ENCODE measurements at places on chromosomes 4 and X.
A peak's percentile ranks its signal among the peaks of the same experiment; 100 is the strongest.

- no peak for DNase-seq
These were observed 38.6 kb downstream of the ALG13 start for GRCh38 chrX:111719426-111720210.

DNA sequence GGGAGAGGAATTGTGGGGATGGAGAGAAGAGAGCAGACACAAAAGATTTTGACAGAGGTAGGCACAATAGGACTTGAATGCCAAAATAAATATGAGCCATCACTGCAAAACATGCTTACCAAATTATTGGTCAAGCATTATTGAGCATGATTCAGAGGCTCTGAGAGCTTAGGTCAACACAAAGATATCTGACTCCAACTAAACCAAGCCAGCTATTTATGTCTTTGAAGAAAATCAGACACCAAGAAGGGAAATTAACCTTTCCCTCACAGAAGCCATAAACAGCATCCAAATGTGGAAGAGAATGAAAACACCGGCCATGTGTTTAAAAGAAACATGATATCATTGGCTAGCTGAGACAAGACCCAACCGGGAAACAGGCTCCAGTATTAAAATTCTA, 323.2 kb downstream of the RAB28 start:
- no peak for DNase-seq

GRCh38 chrX:65480960-65481359, 53.6 kb downstream of the LAS1L start:
- DNase-seq = no peak

GRCh38 chrX:110021258-110022022, 18.5 kb downstream of the TMEM164 start:
- no peak for DNase-seq

DNA sequence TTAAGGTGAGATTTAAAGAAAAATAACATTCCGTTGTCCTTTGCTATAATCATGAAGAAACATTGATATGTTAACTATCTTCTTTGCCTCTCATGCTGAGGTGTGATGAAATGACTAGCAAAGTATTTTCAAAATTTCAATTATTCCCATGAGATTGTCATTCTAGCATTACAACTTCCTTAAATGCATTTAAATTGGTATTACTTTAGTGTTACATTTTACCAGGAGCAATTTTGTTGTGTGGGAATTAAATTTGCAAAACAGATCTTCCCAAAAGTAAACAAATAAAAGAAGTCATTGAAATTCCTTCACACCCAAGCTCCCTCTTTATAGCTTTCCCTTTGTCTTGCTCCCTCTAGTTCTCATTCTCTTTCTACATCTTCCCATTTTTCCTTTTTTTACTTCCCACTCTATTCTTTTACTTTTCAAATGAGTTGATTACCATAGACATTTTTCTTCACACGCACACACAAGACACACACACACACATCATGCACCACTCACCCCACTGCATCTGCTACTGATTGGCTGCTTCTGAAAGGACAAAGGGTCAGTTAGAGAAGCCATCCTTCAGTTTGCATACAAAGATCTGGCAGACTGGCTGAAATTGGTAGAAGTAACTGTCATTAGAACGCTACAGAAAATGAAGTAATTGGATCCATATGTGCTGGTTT, 10.0 kb upstream of the APELA start:
- no peak for DNase-seq

DNA sequence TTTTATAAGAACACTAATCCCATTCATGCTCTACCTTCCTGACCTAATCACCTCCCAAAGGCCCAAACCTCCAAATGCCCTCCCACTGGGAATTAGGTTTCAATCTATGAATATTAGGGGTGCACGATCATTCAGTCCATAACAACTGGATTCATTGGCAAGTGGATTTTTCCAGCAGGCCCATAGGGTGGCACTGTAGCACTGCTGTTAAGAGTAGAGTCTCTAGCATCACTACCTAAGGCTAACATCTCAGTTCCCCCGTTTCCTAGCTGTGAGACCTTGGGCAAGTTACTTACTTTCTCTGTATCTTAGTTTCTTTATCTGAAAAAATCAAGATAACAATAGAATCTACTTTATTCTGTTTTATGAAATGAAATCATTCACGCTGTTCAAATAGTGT, 315.8 kb downstream of the STIM2 start:
- DNase-seq = no peak

GRCh38 chr4:140635606-140636005, 66.8 kb upstream of the UCP1 start:
- DNase-seq = no peak

GRCh38 chrX:150482537-150483206, 85.7 kb upstream of the MTM1 start:
- no peak for DNase-seq

- no peak for DNase-seq
These were observed 410.4 kb upstream of the TRAM1L1 start for GRCh38 chr4:117495802-117496201.

- no peak for DNase-seq
These were observed 26.4 kb downstream of the MORC4 start for GRCh38 chrX:106973433-106974149.

- DNase-seq = no peak
These were observed 568.6 kb upstream of the BOD1L1 start for GRCh38 chr4:14196131-14196530.

DNA sequence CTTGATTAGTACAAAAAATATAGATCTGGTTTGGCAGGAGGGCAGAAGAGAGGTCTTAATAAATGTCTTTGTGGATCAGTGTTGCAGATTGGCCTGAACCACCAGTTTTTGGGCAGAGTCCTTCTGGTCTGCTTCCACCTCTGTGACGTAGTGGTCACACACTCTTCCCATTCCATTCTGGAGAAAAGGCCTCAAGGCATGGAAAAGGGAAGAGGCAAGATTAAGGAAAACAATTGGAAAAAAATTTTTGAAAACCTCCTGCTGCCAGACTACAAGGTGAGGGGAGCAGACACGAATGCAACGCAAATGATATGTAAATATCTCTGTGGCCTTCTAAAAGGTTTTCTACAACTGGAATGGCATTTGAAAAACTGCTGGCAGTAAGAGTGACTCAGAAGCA, 24.3 kb upstream of the FAM47C start:
- no peak for DNase-seq

DNA sequence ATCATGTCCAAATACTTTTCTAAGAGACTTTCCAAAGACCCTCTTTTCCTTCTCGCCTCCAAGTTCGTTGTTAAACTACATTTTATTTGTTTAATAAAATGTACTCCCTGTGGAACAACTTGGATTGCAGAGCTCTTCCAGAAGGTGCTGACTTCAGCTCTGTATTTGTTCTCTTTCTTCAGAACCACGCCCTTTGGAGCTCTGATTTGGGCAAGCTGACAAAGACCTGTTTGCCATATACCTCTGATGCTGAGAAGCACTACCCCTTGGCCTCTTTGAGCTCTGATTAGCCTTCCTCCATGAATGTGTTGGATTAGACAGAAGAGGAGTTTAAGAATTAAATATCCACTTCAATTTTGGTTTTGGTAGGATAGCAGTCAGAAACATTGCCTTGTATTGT, 815.1 kb upstream of the POU3F4 start:
- DNase-seq = no peak

DNA sequence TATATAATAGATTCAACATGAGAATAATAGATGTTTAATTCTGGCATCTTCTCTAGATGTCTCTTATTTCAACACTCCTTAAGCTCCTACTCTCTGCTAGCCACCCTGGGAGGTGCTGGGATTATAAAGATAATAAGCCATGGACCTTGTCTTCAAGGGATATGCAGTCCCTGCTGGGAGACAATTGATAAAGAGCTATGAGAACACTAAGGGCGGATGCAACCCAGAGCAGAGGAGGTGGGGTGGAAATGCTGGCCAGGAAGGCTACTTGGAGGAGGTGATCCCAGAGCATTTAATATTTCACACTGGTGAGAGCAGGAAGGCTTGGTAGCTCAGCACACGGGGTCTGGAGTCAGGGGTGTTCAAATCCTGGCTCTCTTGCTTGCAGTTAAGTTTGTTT, 18.3 kb upstream of the PGRMC2 start:
- DNase-seq = no peak

DNA sequence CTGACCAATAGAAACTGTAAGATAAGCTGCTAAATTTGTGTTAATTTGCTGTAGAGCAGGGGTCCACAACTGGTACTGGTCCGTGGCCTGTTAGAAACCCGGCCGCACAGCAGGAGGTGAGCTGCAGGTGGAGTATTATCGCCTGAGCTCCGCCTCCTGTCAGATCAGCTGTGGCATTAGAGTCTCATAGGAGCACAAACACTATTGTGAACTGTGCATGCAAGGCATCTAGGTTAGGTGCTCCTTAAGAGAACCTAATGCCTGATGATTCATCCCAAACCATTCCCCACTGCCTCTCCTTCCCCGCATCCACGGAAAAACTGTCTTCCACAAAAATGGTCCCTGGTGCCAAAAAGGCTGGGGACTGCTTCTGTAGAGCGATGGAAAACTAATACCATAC, 19.7 kb downstream of the FBXW7 start:
- DNase-seq = no peak

- no peak for DNase-seq
These were observed 33.9 kb downstream of the BMPR1B start for GRCh38 chr4:94791701-94792100.

GRCh38 chr4:38193236-38193863, 233.2 kb downstream of the PTTG2 start:
- DNase-seq = no peak

- DNase-seq = no peak
These were observed 13.3 kb downstream of the UBA6 start for GRCh38 chr4:67687636-67688035.

DNA sequence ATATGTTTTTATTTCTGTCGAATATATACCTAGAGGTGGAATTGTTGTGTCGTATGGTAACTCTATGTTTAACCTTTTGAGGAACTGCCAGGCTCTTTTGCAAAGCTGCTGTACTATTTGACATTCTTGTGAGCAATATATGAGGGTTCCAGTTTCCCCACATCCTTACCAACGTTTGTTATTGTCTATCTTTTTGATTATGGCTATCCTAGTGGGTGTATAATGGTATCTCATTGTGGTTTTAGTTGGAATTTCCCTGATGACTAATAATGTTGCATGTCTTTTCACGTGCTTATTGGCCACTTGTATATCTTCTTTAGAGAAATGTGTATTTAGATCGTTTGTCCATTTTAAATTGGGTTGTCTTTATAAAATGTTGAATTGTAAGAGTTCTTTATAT, 24.5 kb downstream of the REPS2 start:
- DNase-seq = no peak

DNA sequence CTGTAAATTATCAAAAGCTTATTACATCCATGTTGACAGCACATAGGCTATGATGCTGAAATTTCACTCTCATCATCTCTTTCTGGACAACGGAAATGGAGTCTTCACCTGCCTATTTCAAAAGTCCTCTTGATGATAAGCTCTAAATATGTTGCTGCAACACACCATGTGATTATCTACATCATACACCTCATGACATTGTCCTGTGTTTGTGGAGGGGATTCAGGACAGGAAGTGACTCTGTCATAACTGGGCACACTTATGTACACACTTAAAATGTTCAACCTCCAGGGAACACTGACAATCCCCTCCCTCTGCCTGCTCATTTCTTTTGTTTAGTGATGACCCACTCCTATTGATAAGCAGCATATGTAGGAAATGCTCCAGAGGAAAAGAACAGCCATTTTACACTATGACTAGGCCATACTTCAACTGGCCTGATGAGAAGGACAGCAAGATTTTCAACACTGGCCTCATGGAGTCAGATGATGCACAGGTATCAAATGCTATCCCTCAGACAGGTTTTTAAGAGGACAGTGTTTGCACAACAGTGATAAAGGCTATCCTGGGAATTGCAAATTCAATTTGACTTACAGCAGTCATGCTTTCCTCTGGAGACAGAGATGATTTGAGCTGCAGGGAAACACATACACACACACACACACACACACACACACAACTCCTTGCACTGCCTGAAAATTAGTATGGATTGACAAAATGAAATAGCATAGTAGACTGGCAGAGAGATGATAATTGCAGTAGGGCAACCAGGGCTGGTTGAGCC, 163.3 kb upstream of the RASGEF1B start:
- DNase-seq = no peak

DNA sequence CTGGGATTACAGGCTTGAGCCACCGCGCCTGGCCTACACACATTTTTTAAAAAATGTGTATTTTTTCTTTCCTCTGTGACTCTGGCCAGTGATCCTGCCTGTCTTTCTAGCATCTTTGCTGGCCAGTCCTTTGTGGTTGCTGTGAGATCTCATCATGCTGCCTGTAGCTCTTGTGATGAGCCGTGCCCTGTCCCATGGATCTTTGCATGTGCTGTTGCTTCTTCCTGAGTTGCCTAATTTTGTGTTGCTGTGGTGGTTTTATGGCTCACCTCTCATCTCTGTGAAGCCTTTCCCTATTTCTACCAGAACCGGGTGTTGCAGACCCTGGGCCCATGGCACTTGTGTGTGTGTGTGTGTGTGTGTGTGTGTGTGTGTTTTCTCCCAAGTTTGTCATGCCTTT, 8.3 kb downstream of the NSD2 start:
- no peak for DNase-seq

GRCh38 chr4:104491481-104492182, 3.1 kb downstream of the CXXC4 start:
- DNase-seq = peak; percentile 62

GRCh38 chr4:87819281-87819919, 13.4 kb upstream of the MEPE start:
- DNase-seq = no peak

GRCh38 chr4:82043081-82043808, 330.5 kb downstream of the HNRNPD start:
- DNase-seq = no peak

- DNase-seq = peak; percentile 57
These were observed 22.6 kb upstream of the RBBP7 start for GRCh38 chrX:16892504-16893362.

DNA sequence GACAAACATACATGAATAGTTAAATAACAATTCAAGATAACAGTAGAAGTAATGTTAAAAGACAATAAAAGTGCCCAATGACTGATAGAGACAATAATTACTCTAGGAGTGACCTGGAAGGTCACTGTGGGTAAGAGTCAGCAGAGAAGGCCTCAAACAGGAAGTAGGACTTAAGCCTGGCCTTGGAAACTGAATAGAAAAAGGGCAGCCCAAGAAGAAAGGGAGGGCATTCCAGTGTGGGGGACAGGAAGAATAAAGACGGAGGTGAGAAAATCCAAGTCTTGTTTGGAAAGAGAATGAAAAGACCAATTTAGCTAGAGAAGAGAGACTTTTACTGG, 6.0 kb downstream of the P2RY4 start:
- no peak for DNase-seq

DNA sequence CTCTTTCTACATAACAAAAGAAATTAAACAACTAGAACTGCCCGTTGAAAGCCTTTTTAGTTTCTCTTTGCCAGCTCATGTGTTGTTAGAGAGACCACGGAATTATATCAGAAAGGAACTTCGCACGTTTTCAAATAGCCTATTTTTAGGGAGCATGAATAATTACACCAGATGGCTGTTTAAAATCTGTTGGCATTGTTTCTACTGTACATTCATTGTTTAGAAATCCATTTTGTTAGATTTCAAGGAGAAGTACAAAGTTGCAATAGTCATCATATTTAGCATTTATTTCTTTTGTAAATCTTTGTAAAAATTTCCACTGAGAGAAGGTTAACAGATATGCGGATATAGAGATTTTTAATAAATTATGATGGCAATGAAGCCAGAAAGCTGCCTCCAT, 403.0 kb upstream of the HS3ST1 start:
- no peak for DNase-seq

All from activated CD8-positive, alpha-beta memory T cell treated with anti-CD3 and anti-CD28 coated beads, Interleukin-2, amount 50 U/mL, for 48 hours (primary cell).